NCI-H345 (cell line): ENCODE measurements at places on chromosomes 6 and 20.

GRCh38 chr20:25047766-25048165 lies 10.2 kb downstream of the ACSS1 start:
- DNase-seq, result no peak

DNA sequence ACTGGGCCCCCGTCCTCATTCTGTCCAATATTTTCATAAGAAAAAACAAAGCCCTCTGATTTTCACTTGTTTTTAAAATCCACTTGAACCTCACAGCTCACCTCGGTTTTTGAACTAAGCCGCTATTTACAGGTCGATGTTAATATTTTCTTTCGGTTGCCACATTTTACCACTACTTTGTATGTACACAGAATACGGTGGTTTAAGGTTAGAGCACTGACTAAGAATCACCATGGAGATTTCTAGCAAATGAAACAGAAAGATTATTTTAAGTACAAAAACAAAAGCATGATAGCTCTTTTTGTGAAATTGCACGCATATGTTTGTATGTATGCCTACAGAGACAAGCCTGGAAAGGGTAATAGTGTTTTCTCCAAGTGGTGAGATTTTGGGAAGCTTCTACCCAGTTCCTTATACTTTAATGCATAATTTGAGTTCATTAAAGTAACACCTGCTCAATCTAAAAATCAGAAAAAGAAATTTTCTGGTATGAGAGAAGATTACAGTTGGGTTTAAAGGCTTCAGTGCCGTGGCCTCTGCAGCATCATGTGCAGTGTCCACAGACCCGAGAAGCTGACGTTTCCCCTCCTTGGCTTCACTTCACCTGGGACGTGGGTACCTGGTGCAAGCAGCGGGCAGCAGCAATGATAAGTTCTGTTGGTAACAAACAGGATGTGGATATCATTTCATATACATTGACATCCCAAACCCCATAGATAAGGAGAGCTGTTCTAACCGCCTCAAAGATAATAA lies 144.0 kb downstream of the UST start:
- DNase-seq, result no peak

DNA sequence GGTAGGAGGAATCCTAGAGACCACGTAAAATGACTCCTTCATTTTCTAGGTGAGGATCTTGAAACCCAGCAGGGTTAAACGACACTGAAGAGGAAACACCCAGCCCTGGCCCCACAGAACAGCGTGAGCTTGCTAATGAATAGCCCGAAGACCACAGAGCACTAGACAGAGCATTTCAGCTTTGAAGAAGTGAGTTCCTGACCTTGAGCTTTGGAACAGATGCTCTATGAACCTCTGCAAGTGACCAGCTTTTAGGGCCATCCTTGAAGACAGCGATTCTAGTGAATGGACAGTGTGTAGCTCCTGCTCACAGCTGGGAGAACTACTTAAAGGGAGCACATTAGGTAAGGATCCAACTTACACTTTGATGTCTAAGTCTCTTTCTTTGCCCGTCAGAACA lies 74.0 kb upstream of the FRMD1 start:
- no peak for DNase-seq

- no peak for DNase-seq
Observed at GRCh38 chr6:157220485-157220884, 102.8 kb downstream of the TMEM242 start.

DNA sequence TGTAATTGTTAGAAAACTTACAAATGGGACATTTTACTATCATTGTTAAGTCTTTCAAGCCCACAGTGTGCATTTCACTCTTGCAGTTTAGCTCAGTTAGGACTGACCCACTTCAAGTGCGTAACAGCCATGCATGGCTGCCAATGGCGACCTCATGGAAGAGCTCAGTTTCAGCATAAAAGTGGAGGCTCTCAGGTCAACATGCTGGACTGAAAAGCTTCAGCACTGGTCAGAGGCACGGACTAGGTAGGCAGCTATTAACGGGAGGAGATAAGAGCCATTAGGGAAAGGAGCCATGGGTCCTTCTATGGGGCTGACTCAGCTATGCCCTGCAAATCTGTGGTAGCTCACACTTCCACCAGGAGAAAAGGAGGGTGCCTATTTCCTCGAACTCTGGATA lies 101.8 kb downstream of the TTLL2 start:
- no peak for DNase-seq

DNA sequence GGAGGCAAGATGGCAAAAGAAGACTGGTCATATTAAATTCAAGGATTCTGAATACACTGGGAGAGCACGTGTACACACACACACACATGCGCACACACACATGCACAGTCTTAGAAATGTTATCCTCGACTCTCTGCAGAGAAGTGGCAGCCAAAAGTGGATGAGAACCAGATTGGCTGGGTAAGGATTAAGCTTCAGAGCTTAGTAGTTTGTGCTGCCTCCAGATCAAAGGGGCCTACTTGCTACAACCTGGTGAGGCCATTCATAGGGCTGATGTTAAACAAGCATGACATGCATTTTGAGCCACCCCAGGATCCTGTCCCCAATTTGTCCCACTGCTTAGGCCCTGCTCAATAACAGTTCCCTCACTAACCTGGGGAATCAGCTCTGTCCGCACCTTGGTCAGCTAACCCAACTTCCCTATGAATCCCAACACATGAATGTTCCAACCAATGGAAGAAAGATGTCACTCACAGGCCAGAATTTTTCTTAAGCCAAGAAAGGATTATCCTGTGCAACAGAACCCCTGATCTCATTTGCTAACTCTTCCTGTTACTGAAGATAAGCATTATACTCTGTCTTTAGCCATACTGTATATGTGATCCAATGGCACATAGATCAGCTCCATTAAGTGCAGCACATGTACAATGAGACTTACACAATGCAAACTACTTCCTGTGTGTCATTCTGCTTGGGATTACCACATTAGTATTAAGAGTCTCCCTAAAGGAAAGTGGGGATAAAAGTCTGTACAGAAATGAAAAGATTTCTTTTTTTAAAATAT lies 31.0 kb downstream of the TOMM6 start:
- no peak for DNase-seq

DNA sequence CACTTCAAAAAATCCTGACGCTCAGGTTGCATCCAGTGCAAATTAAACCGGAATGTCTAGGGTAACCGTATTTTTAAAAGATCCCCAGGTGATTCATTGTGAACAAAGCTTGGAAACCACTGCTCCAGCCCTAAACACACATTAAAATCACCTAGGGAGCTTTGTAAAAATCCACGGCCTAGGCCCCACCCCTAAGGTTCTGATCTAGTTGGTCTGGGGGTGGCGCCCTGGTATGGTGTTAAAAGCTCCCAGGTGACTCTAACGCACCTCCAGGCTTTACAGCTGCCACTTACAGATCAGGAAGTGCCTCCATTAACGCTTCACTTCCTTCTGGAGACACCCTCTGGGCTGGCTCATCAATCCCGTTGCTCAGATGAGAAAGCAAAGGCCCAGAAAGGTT lies 92.2 kb downstream of the GRM4 start:
- DNase-seq, result peak; percentile 58

DNA sequence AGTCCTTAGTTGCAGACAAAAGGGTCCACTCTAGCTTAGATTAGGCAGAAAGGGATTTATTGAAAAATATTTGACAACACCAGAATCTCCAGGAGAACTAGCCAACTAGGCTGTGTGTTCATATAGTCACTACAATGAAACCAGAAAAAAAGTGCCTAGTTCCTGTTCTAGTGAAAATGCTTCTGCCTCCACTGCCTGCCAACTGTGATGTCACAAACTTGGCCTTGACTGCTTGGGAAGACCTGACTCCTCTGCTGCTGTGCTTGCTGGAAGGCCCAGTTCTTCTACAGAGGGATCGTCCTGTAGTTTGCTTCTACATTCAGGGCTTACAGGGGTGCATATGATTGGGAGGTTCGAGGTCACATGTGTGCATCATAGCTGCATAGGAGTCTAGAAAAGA lies 40.3 kb upstream of the XRN2 start:
- no peak for DNase-seq

DNA sequence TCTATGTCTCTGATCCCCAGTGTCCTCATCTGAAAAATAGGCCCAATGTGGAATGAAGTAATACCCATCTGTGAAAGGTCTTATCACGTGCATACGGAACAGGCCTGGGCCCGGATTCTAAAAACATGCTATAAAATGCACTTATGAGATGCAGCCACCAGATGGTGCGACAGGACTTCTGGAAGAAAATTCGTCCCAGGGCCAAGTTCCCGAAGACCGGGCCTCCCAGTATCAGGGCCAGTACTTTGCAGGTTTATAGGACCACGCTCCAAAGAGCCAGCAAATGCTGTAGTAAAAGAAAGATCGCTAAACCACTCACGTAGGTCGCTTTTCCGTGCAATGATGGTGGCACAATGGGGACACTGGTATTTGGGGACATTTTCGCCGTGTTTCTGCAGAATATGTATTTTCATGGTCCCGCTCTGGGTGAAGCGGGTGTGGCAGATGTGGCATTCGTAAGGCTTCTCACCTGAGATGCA lies 10.6 kb downstream of the CTCFL start:
- peak; percentile 9 for DNase-seq

GRCh38 chr20:62030834-62031434 lies 34.7 kb downstream of the TAF4 start:
- no peak for DNase-seq

DNA sequence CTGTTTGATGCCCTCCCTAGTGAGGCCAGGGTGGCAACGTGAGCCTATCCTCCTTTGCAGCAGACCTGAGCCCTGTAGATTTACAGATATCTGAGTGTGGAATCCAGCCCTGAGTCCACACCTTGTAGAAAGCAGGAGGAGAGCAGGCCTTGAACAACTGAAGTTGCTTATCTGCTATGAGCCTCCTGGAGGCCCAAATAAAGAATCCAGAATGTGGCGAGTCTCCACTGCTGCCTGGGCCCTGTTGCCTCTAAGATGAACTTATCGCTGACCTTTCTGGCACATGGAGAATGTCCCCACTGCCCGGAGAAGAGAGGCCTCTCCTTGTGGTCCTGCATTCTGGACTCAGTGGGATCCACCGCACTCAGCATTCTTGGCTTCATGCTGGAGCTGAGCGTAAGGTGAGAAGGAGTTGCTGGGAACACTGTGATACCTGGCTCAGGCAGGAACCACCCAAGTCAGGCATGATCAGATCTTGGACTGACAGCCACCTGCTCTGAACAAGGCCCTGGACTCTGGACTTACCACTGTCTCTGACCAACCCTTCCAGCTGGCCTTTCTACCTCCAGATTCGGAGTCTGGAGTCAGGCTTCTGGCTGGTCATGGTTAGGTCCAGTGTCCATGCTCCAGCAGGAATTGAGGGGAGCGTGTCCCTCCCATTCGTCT lies 5.8 kb upstream of the MANBAL start:
- DNase-seq, result no peak

DNA sequence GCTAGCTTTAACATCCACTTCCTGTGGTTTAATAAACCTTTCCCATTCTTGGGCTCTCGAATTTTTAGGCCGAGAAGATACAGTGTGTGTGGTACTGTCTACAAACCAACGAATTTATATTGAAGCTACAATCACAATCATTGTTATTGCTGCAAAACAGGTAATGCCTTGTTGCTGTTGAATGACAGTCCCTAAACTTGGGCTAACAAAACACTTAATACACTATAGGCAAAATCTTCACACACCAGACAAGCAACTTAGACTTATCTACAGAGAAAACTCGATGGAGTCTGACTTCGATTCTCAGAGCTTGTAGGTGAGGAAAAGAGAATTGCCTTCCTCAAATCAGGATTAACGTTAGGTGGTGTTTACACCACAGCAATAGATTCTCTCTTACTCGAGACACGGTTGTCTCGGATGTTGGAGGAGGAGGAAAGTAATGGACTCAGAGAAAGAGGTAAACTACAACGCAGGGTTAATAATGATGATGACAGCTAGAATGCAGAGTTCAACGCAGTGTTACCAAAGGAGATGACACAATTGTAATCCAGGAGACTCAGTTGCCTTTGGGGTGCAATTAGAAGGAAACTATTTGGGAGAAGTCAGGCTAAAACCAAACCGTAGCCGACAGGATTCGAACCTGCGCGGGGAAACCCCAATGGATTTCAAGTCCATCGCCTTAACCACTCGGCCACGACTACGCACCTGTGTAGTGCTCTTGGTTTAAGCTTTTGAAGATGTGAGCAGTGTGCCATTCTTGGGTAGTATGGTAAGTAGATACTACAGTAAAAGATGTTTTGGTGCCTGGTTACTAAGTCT lies 32.5 kb upstream of the ZNF184 start:
- DNase-seq, result peak; percentile 81

DNA sequence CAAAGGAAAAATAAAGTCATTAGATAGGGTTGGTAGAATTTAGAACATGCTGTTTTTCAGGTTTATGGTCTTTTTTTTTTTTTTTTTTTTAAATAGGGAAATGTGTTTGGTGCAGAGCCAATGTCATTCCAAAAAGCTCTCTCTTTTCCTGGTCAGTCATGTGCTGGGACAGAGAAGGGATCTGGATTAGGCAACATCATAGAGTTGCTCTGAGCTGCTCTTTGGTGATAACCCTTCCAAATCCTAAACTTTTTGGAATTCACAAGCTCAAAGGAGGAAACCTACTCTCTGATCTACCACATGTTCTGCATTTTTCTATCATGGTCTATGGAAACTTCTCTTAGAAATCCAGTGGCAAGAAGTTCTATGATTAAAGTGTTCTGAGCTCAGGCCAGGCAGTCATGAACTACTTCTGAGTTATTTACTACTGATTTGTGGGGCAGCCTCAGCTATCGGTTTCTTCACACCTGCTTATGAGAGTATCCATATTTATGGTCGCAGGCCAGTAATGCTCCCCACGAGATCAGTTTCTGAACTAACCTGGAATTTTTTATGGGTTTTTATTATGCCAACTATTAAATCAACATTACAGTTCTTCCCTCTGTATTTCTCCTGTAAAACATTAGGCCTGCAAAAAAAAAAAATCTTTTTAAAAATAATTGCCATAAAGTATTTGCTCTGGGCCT lies 4.8 kb downstream of the EDN1 start:
- no peak for DNase-seq

DNA sequence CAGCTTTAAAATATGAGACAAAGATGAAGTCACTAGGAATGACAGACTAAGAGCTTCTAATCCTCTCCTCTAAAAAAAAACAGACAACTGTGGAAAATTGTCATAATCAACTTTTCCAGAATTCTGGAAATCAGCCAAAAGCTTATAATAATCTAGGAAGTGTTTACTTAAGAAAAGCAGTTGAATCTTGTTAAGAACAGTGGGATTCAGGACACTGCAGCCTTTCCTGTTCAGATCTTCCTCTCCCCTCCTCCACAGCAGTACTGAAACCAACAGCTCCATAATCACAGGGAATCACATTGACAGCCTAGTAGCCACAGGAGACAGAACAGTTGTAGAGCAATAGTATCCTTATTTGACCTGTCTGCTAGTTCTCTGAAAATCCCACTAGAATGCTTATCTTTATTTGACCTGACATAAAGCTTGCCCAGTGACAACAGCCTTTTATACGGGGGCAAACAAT lies 41.6 kb downstream of the IBTK start:
- no peak for DNase-seq

- no peak for DNase-seq
Observed at GRCh38 chr6:33290459-33290858, 1.1 kb downstream of the PFDN6 start.

- DNase-seq, result no peak
Observed at GRCh38 chr20:42957018-42957703, 232.5 kb downstream of the PTPRT start.

DNA sequence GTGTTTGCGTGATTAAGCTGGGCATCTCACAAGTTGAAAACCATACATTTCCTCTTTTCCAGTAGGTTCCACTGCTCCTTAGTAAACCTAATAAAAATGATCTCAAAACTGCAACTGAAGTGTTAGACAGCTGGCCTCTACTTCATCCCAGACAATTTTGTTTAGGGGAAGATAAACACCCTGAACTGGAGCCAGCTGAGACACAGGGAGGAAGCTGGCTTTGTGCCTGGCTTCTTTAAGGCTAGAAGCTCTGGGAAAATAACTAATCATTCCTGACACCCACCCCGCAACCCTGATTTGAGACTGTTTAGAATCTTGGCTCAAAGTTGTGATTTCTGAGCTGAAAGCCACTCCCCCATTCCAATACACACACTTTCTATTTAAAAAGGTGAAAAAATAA lies 11.6 kb downstream of the PTPRT start:
- no peak for DNase-seq
